ENCODE measurements at places on chromosomes 12 and 14.
A peak's percentile ranks its signal among the peaks of the same experiment; 100 is the strongest.

DNA sequence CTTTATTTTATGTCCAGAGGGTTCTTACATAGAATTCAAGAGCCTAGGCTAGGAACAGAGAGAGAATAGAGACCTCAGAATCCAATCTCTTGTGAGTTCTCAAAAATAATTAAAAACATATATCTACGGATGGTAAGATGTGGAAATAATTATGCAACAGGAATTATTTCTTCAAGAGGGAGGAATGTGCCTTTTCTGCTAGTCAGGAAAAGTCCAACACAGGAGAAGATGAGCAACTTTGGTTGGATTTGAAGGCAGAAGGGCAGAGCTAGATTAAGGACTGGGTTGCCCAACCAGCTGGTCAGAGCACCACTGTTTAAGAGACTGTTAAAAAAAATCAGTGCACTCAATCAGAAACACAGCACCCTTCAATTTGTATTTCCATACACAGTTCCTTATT lies 365.5 kb downstream of the ETNK1 start:
- no peak for DNase-seq

DNA sequence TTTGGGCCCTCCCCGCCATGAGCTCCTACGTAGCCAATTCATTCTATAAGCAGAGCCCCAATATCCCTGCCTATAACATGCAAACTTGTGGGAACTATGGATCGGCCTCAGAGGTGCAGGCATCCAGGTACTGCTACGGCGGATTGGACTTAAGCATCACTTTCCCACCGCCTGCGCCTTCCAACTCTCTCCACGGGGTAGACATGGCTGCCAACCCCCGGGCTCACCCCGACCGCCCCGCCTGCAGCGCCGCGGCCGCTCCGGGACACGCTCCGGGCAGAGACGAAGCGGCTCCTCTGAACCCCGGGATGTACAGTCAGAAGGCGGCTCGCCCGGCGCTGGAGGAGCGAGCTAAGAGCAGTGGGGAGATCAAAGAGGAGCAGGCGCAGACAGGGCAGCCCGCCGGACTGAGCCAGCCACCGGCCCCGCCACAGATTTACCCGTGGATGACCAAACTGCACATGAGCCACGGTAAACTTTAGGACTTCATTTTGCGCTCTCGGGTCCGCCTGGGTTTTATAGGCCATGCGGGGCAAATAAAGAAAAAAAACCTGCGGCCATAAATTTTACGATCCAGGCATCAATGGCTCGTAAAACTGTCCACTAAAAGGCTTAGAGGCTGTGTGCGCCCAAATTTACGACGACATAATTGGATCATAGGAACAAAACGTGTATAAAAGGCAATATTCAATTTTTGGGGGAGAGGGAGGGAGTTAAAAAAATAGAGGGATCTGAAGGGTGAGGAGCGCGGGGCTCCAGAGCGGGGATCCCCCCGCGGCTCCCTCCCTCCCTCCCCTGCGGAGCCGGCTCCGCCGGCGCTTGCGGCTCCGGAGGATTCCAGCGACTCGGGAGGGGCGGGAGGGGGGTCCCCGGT lies 493 bp downstream of the HOXC5 start:
- no peak for DNase-seq

GRCh38 chr12:58529114-58529665 lies 391.1 kb downstream of the LRIG3 start:
- no peak for DNase-seq

DNA sequence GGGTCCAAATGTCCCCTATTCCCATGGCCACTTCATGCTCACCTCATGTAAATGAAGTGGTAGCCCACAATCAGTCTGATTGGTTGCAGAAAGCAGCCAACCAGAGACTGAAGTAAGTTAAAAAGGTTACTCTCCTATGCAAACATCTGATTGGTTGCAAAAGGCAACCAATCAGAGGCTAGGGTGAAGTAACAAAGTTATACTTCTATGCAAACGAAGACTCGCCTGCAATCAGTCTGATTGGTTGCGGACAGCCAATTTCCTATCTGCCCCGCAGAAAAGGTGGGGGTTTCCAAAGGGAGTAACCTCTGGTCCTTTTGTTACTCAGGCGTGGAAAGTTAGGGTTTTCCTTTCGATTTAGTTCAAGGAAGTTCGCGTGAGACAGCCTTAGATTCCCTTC lies 208.1 kb upstream of the NEDD1 start:
- DNase-seq, result no peak

DNA sequence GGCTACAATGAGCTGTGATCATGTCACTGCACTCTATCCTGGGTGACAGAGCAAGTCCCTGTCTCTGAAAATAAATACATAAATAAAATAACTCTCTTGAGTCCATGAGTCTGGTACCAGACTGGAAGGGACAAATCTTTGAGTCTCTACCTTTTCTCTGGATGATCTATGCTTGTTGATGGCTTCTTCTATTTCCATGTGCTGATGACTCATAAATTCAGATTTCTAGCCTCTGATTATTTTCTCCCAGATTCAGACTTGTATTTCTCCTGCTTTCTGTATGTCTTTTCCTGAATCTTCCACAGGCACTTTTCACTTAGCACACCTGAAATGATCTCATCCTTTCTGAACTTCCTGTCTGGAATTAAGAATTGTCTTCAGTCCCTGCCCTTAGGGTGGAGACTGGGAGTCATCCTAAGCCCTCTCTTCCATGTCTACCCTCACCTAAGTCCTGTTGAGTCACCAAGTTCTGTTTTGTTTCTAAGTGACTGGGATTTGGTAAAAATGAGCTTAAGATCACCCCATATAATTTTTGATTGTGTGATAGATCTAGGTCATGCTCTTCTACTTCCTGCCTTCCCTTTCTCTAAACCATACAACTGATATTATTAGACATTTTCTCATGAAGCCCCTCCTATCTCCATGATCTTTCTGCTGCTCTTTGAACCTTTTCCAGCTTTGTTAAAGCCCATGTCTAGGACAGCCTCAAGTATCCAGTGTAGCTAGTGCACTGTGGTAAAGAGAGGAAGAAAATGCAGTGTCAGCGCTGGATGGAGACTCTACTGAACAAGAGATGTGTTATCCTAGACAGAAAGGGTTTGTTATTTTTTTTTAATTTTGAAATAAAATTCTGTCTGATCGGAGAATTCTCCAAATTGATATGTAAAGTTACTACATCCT lies 13.1 kb downstream of the AKAP6 start:
- DNase-seq, result no peak

- DNase-seq, result no peak
Observed at GRCh38 chr12:49965836-49966235, 4.2 kb downstream of the AQP5 start.

GRCh38 chr14:59711080-59711479 lies 134.5 kb upstream of the CCDC175 start:
- no peak for DNase-seq

- peak; percentile 51 for DNase-seq
Observed at GRCh38 chr14:103880348-103881267, 33.2 kb upstream of the PPP1R13B start.

GRCh38 chr12:119692410-119692809 lies 24.5 kb downstream of the PRKAB1 start:
- DNase-seq, result no peak

DNA sequence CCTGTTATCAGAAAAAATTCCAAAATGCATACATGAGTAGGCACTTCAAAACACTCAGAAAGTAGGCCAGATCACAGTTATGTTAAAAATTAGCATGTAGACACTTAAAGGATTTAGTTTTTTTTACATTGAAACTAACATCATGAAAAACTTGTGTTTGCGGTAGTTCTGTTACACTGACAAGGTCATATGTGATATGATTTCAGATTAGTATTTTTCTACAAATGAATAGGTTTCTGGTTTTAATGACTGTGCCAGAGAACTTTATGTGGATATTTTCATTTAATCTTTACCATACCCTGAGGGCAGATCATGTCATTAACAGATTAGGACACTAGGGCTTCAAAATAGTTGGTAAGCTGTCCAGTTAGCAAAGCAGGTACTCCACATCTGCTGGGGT lies 20.7 kb downstream of the YARS2 start:
- DNase-seq, result no peak

- DNase-seq, result peak; percentile 95
Observed at GRCh38 chr14:73227812-73228781, 9.2 kb upstream of the PAPLN start.

GRCh38 chr12:80293759-80294158 lies 150.3 kb upstream of the PTPRQ start:
- DNase-seq, result no peak

- no peak for DNase-seq
Observed at GRCh38 chr14:72796935-72797334, 97.0 kb downstream of the DPF3 start.

GRCh38 chr14:82411298-82411697 lies 877.6 kb upstream of the SEL1L start:
- DNase-seq, result no peak

GRCh38 chr14:81676879-81677278 lies 143.2 kb upstream of the SEL1L start:
- no peak for DNase-seq
